LoVo (cell line): ENCODE measurements at places on chromosomes 7 and 10.
A peak's percentile ranks its signal among the peaks of the same experiment; 100 is the strongest.

DNA sequence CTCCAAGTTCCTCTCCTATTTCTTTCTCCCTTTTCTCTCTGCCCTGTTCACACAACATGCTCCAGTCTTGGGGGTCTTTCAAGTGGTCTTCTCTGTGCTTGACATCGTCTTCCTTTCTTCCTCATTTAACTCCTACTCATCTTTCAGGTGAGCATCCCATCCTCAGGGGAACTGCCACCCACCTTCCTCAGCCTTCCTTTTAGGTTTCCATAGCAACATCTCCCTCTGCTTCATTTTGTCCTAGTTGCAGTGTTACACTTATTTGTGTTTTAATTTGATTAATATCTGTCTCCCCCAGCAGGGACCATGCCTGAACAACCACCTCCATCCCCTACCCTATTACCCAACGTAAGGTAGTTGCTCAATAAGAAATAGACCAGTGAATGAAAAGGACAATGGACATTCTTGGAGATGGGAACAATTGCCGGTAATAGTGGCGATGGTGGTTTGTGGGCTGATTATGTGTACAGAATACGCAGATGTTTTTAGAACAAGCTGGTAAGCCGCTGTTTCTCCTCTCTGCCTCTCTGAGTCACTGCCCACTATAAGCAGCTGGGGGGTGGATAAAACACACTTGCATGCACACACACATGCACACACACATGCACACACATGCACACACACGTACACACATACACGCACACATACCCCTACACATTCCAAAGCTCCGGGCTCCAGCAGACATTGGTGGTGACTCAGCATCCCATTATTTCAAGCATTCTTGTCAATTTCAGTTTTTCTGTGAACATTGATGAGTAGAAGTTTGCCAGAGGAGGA, 251.6 kb downstream of the GATA3 start:
- DNase-seq, result no peak

DNA sequence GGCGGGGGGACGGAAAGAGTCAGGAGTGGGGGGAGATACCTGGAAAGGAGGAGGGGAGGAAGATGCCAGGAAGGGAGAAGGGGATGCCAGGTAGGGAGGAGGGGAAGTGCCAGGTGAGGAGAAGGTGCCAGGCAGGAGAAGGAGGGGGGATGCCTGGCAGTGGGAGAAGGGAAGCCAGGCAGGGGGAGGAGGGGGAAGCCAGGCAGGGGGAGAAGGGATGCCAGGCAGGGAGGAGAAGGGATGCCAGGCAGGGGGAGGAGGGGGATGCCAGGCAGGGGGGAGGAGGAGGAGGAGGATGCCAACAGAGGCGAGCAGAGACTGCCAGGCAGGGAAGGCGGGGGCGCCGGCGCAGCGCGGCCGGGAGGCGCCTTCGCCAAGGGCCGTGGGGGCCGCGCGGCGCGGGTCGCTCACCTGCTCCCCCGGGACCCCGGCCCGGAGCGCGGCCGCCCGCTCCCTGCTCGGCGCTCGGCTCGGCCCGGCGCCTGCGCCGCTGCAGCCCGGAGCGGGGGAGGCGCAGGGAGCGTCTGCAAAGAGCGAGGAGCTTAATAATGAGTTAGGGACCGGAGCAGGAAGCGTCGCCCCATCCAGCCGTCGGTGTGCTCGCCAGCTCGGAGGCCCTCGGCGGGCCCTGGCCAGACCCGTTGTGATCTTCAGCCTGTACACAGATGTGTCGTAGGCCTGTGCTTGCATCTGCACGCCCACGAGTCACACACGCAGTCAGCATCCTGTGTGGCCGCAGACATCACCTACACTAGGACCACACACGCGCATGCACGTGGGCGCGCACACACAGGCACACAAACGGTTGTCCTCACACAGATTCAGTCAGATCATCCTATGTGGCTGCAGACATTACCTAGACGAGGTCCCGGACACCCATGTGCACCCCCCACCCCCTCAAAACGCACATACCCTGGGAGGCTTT, 28.4 kb upstream of the SMARCD3 start:
- DNase-seq, result peak; percentile 79

GRCh38 chr10:88090568-88091214, 227.3 kb downstream of the PTEN start:
- DNase-seq, result no peak

- DNase-seq, result no peak
These were observed 18.4 kb upstream of the MAP3K8 start for GRCh38 chr10:30415593-30415992.

DNA sequence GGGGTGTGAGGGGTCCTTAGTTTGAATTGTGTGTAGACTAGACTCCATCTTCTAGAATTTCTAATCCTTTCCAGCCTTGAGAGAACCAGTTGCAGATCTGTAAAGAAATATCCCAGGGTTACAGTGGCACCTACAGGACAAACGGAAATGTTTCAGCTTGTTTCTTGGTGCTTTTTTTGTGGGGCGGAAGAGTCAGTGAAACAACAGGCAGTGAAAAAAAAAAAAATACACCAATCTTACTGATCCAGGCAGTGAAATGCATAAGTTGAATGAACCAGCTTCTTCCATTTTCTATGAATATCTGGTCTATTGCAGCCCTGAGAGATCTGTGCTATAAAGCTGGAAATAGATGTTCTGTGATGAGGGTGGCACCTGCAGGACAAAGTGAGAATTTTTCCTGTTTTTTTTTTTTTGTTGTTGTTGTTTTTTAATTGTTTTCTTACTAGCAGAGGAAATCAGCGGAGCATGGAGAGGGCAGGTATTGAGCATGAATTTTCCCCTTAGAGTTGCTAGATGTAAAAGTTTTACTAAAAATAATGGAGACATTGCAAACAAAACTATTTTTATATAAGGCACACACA, 81.9 kb upstream of the DYNC1I1 start:
- peak; percentile 60 for DNase-seq

- peak; percentile 63 for DNase-seq
These were observed 9.5 kb downstream of the FAM241B start for GRCh38 chr10:69639291-69640195.

DNA sequence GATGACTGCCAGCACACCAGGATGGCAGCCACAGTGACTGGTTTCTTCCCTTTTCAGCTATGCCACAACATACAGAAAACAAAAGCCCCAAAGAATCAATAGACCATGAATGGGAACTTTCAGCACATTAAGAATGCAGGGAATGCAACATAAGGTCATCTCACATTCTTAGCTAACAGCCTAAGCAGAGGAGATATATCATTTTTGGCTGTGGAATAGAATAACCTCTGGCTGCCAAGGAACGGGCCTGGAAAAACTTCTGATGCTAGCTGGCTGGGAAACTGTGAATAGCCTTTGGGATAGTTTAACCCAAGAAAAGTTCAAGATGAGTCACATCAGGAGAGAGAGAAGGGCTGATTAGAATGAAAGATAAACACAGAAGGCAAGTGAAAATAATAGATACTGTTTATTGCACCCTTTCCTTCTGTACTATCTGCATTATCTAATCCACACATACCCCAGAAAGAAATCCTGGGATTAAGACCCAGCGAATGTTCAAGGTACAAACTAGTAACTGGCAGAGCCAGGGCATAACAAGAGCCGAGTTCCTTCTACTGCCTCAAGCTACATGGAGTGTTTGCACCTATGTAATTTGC, 169.2 kb downstream of the SEMA3A start:
- peak; percentile 63 for DNase-seq
